ENCODE measurements at places on chromosomes 2 and 18.
A peak's percentile ranks its signal among the peaks of the same experiment; 100 is the strongest.

DNA sequence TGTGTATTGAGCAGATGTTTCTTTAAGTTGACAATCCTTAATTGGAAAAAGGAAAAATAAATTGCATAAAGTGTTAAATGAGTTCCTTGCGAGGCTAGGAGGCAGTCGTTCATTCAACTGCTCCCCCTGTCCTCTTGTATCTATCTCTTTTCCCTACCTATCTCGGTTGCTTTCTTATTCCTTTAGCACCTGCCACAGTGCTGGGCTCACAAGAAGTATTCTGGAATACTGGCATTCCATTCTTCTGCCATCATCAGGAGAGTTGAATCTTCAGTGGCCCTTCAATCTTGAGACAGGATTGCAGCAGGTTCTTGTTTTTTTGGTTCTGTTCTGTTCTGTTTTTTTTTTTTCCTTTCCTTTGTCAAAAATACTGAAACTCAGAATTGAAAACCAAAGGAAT lies 143.1 kb upstream of the AQP4 start:
- DNase-seq: no peak

- DNase-seq: no peak
These were observed 1389.1 kb upstream of the TMEFF2 start for GRCh38 chr2:193583638-193584400.

GRCh38 chr18:55228191-55228590 lies 268.9 kb upstream of the CCDC68 start:
- DNase-seq: no peak

GRCh38 chr2:61671561-61672315 lies 133.6 kb upstream of the XPO1 start:
- DNase-seq: no peak

DNA sequence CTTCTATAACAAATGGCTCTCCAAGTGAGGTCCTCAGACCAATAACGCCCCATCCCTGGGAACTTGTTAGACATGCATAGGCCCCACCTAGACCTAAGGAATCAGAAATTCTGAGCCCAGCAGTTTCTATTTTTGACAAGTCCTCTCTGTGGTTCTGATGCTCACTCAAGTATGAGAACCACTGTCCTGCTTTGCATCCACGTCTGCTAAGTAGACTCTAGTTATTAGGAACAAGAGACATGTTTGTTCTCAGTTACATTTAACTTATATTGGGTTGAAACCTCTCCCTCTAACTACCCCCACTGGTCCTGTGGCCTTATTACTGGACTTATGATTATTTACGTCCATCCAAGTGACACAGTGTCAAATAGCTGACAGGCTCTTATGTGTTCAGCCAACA lies 70.3 kb downstream of the TMEM17 start:
- no peak for DNase-seq

GRCh38 chr2:129297430-129297829 lies 682.0 kb upstream of the RAB6C start:
- no peak for DNase-seq

DNA sequence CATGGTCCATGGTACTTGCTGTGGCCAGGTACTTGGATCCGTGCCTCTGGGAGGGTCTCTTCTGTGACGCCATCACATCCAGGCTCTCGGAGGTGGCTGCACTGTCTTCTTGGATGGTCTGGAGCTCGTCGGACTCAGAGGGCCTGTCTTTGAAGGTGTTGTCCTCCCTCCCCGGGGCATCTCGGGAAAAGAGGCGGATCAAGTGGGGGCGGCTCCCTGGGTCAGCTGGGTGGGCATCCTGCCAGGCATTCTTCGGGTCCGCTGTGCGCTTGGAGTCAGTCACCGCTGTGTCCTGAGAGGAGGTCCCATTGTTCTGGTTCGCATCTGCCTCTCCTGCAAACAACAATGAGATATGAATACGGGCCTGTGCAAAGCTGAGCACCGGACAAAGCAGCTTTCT lies 115.6 kb downstream of the MBP start:
- no peak for DNase-seq

- DNase-seq: no peak
These were observed 1432.6 kb upstream of the TMEFF2 start for GRCh38 chr2:193627187-193627926.

GRCh38 chr2:55965276-55965675 lies 41.7 kb upstream of the EFEMP1 start:
- DNase-seq: no peak

GRCh38 chr2:191479680-191480023 lies 198.3 kb upstream of the NABP1 start:
- no peak for DNase-seq

- DNase-seq: no peak
These were observed 926.2 kb upstream of the SOX11 start for GRCh38 chr2:4765787-4766530.

- DNase-seq: no peak
These were observed 30.5 kb downstream of the DNMT3A start for GRCh38 chr2:25310965-25311864.

DNA sequence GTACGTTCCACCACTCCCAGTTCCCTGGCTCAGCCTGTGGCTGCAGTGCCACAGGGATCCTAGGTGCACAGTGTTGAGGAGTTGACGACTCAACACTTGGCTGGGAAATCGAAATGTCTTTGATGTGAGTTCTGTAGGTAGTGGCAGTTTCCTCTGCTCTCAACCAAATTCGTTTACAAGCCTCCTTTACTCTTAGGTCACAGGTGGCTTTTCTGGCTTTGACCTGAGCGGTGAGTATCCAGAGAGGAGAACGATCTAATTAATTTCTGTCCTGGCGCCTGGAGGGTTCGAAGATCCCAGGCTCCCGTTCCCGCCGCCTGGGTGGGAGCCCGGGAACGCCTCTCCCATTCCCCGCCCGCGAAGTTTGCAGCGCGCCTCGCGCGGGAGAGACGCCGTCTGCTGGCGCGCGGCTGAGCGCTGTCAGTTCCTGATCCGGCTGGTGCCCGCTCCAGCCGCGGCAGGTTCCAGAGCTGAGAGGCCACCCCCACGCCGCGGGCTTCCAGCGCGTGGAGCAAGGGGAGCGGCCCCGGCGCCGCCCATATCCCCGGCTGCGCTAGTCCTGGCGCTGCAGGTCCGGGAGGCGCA lies at the start of gene LAMA3:
Gene LAMA3 (plus strand): TSS at position 423 of the 585 bp plus-strand sequence. CDS start 231 bp downstream, outside the sequence.
- DNase-seq: peak; percentile 16

- no peak for DNase-seq
These were observed 87.4 kb upstream of the MSTN start for GRCh38 chr2:190149908-190150307.

- DNase-seq: no peak
These were observed 17.7 kb downstream of the SPIRE1 start for GRCh38 chr18:12639990-12640880.

DNA sequence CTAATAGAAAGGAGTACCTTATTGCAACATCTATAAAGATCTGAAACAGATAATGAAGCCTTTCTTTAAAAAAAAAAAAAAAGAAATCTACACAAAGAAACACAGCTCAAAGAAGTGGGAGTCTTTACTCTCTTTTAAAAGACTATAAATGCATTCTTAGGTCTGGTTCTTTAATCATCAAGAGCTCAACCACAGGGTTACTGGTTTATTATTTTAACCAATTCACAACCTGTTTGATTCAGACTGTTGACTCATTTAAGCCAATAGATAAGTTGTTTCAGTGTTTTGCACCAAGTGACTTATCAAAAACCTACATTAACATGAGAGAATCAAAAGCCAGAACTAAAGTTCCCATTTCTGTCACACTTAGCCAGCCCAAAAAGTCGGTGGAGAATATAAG lies 93.1 kb downstream of the TCF4 start:
- DNase-seq: no peak

DNA sequence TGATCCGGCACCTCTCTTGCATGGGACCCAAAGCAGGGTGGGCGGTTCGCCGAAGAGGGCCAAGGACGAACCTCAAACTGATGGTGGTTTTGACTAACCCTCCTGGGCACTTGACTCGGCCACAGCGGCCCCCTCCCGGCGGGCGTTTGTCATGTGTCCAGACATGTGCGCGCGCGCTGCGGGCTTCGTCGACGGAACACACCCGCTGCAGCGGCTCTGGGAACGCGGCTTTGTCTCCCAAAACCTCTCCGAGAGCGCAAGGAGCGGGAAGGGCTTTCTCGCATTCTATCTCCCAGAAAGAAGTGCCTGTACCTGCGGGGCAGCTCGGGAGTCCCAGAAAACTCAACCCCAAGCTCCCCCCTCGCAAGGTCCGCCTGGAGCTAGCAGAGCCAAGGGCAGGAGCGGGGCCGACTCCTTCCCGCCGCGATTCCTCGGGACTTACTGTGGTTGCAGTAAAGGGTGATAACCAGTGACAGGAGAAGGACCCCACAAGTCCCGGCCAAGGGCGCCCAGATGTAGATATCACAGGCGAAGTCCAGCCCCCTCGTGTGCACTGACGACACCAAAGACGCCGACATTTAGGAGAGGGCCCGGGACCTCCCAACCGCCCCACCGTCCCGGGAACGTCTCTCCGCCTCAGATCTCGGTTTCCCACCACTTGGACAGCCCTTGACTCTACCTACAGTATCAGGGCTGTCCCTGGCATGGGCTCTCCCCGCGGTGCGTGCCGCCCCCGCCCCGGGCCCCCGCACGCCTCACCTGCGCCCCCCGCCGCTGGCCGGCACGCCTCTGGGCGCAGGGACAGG lies 1.6 kb downstream of the CD8A start:
- DNase-seq: no peak

DNA sequence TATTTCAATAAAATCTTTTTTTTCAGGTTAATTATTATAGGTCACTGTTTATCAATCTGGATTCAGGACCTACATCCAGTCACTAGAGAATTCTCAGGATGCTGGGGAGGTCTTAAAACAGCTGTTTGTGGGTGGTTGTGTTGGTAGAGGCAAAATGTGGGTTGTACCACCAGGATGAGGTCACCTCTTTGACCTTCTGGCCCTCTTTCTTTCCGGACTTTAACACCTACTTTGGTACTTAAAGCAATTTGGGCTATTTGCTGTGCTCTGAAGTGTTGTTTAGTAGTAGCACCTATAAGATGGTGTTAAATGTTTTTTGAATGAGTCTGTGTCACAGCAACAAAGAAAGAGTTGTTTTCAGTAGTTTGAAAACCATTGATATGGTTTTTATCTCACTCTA lies 14.6 kb downstream of the EML4 start:
- DNase-seq: no peak

GRCh38 chr2:237464757-237465391 lies 22.2 kb upstream of the MLPH start:
- DNase-seq: no peak

- DNase-seq: no peak
These were observed 33.3 kb downstream of the NIF3L1 start for GRCh38 chr2:200922439-200922838.

- DNase-seq: no peak
These were observed 50.9 kb upstream of the BIN1 start for GRCh38 chr2:127157651-127158485.

DNA sequence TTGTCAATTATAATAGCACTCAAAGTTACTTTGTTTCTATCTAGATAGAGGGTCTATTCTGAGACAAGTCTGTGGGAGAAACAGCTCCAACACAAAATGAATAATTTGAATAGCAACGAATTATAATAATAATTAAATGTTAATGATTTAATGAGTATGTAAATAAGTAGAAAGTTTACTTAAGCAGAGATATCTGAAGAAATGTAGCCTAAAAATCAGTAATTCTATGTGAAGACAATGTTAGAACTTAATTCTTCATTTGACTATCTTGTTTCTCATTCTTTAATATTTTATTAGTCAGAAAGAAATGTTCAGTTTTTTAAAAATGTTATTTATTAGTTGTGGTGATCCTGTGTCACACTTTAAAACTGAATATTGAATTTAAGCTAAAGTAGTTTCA lies 161.2 kb downstream of the PLEKHA3 start:
- DNase-seq: no peak

DNA sequence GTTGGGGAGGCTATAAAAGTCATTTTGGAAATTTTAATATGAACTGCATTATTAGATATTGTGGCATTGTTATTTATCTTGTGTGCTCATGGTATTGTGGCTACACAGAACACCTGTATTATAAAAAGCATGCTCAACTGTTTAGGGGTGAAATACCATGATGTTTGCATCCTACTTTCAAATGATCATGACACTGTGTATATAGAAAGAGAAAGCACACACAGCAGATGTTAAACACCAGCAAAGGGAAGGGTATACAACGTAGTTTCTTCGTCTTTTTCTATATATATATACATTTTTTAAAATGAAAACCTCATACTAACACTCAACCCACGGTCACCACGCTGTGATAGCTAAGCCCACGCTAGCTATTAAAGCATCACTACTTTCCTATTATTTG lies 27.1 kb downstream of the STARD7 start:
- no peak for DNase-seq

DNA sequence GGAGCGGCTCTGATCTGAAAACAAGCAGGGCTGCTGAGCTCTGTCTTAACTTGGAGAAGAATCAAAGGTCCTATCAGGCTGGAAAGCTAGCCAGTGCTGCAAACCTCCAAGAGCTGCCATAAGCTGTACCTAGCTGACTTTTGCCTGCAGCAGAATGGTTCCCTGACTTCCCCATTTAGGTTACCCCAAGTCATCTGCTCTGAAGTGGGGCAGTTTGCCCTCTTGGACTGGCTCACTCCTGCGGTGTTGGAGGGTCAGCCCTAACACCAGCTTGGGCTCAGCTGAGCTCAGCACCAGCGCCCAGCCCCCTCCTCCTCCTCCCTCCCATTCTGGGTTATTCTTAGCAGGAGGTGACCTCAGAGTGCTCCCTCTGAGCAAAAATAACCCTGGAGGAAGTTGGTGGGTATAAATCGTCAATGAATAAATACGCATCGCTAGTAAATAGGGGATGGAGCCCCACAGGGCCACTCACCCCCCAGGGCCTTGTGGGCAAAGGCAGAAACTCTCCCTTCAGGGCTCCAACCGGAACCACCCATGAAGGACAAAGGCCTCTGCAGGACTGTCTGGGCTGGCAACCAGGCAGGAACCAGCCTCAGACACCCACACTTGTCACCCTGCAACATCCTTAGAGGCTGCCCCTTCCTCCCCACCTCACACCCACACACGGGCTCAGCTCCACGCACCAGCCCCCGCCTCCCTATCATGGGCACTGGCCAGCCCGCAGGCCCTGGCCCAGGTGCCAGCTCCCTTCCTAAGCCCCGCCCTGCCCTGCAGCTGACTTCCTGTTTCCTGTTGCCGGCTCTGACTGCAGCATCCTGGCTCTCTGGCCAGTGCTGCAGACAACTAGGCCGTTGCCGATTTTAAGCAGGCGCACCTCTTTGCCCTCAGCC lies 46.9 kb downstream of the DNMT3A start:
- peak; percentile 77 for DNase-seq

DNA sequence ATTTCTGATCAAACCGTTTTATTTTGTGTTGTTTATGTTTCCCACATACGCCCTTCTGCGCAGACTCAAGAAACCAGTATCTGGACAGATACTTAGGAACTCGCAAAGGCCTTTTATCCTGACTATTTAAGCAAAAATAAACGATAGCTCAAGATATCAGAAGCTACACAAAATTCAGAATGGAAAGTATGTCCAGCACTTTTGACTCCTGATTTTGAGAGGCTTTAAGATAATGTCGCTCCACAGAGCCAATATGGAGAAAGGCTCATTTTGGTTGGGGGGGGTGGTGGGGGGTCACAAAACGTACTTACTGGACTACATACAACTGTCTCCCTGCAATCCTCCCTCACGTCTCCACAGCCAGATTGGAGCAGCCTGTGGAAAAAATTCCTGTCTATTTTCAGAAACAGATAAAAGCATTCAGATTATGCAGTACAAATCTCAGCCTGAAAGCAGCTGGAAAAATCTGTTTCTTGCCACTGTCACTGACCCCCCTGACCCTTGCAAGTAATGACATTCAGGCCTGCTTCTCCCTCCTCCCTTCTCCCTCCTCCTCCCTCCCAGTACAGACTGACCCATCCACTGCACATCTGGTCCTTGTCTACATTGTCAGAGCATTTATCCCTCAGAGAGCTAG lies 34.9 kb upstream of the LCLAT1 start:
- DNase-seq: no peak

GRCh38 chr2:222615320-222615719 lies 40.6 kb downstream of the FARSB start:
- no peak for DNase-seq

- no peak for DNase-seq
These were observed 34.2 kb downstream of the SCTR start for GRCh38 chr2:119490106-119490505.
